Bronchial smooth muscle cell (primary cell): ENCODE measurements at places on chromosomes 3 and 15. TPM values are rescaled to one million over a fixed set of nuclear protein-coding genes. Genes with fewer than 3 reads are reported as not detected.

The EHD4 gene
- total RNA-seq, result 7.0 and 10.9 TPM in 2 replicates

The SLC28A1 gene
- not detected in 2 replicates for total RNA-seq

The SST gene
- not detected in 2 replicates for total RNA-seq

The CORO2B gene
- total RNA-seq, result 10.1 and 24.6 TPM in 2 replicates

The ZNF662 gene
- total RNA-seq, result 1.3 and 2.0 TPM in 2 replicates

The ARPP21 gene
- total RNA-seq, result not detected in 2 replicates

The IFT57 gene
- 70.5 and 70.9 TPM in 2 replicates for total RNA-seq

The CLEC3B gene
- 15.6 and 33.1 TPM in 2 replicates for total RNA-seq

The PLD1 gene
- total RNA-seq, result 9.5 and 15.5 TPM in 2 replicates

The PP2D1 gene
- not detected in 2 replicates for total RNA-seq

The SNTN gene
- total RNA-seq, result not detected in 2 replicates

The GOLGA8N gene
- 4.3 and 4.5 TPM in 2 replicates for total RNA-seq

The SLC51A gene
- total RNA-seq, result not detected in 2 replicates

The SEC22C gene
- total RNA-seq, result 41.7 and 42.7 TPM in 2 replicates

The ST3GAL6 gene
- total RNA-seq, result 1.3 TPM in 2 replicates

The CFAP92 gene
- under 0.01 TPM in 1 of 2 replicates, not detected in the other for total RNA-seq

The CCDC80 gene
- total RNA-seq, result 281 and 1,910 TPM in 2 replicates

The MB21D2 gene
- 3.5 and 5.1 TPM in 2 replicates for total RNA-seq

The TMEM42 gene
- 18.1 and 21.3 TPM in 2 replicates for total RNA-seq

The LRRC57 gene
- 7.8 and 8.8 TPM in 2 replicates for total RNA-seq

The SOX2 gene
- not detected in 2 replicates for total RNA-seq

The ZNF80 gene
- total RNA-seq, result not detected in 2 replicates

The SLCO3A1 gene
- total RNA-seq, result 4.1 and 4.9 TPM in 2 replicates

The ZNF445 gene
- 7.4 and 8.8 TPM in 2 replicates for total RNA-seq

The FHIT gene
- 0.77 and 0.95 TPM in 2 replicates for total RNA-seq

The NDN gene
- 34.1 and 36.9 TPM in 2 replicates for total RNA-seq

The NDUFB4 gene
- 32.9 and 36.3 TPM in 2 replicates for total RNA-seq

The HACD2 gene
- total RNA-seq, result 6.4 and 7.6 TPM in 2 replicates

The SOX14 gene
- not detected in 2 replicates for total RNA-seq

The CPEB1 gene
- total RNA-seq, result 21.4 and 26.9 TPM in 2 replicates

The MESP2 gene
- 0.52 and 1.9 TPM in 2 replicates for total RNA-seq

The KCNMB3 gene
- total RNA-seq, result 0.94 and 1.3 TPM in 2 replicates

The TF gene
- 0.32 and 1.6 TPM in 2 replicates for total RNA-seq

The THSD4 gene
- 13.9 and 18.8 TPM in 2 replicates for total RNA-seq

The SNX22 gene
- total RNA-seq, result 0.26 and 0.32 TPM in 2 replicates

The VIPR1 gene
- not detected in 2 replicates for total RNA-seq

The ALCAM gene
- total RNA-seq, result 37.7 and 44.0 TPM in 2 replicates

The LINGO1 gene
- not detected in 2 replicates for total RNA-seq

The PRSS50 gene
- total RNA-seq, result not detected in 2 replicates

The CTXN2 gene
- total RNA-seq, result not detected in 2 replicates

The SH3GL3 gene
- 0.16 TPM in 1 of 2 replicates, not detected in the other for total RNA-seq

The GPX1 gene
- 375 and 450 TPM in 2 replicates for total RNA-seq

The FBN1 gene
- total RNA-seq, result 1,286 and 1,431 TPM in 2 replicates

The ROBO1 gene
- 66.8 and 69.5 TPM in 2 replicates for total RNA-seq

The MYRIP gene
- total RNA-seq, result 0.09 and 0.16 TPM in 2 replicates

The SEMA3F gene
- total RNA-seq, result 2.1 and 4.7 TPM in 2 replicates

The NMNAT3 gene
- total RNA-seq, result 0.32 and 0.60 TPM in 2 replicates

The RTP3 gene
- total RNA-seq, result not detected in 2 replicates

The SLC51B gene
- total RNA-seq, result 1.0 and 1.9 TPM in 2 replicates
